ENCODE measurements at places on chromosomes 7 and 10.
A peak's percentile ranks its signal among the peaks of the same experiment; 100 is the strongest.

- no peak for DNase-seq
- H3K4me1 ChIP-seq: peaks cover 18% of the 10 kb centered on the region
- no peak overlapping the region for H3K4me3 ChIP-seq
- H3K36me3 ChIP-seq: no peaks in the 10 kb centered on the region
- no peaks in the 10 kb centered on the region for H3K27me3 ChIP-seq
Measured at GRCh38 chr7:1100834-1101562, 13.1 kb downstream of the GPER1 start.

GRCh38 chr10:49758249-49758930, 3.7 kb downstream of the OGDHL start:
- no peaks in the 10 kb centered on the region for H3K36me3 ChIP-seq
- peak; percentile 44 for DNase-seq
- no peak overlapping the region for H3K4me3 ChIP-seq
- H3K27ac ChIP-seq: no peak overlapping the region
- no peaks in the 10 kb centered on the region for H3K27me3 ChIP-seq

DNA sequence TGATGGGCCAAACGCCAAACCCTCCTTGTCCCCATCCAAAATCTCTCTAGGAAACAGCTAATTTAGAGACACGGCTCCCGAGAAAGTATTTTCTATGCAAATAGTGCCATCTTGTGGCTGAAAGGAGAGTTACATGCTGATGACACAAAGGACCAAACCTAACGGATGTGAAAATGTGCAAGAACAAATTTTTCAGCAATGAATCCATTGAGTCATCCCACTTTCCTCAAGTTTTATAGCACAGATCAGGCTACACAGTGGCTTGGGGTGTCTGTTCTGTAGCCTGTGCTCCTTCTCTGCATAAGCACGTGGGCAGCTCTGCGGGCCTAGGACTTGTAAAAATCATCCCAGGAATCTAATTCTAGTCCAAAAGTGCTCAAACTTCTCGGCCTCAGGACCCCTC, 154.8 kb upstream of the PRR15 start:
- H3K4me1 ChIP-seq: no peaks in the 10 kb centered on the region
- peak; percentile 73 for DNase-seq
- H3K27ac ChIP-seq: no peak overlapping the region
- no peaks in the 10 kb centered on the region for H3K27me3 ChIP-seq
- H3K4me3 ChIP-seq: no peak overlapping the region

GRCh38 chr7:156568258-156568657, 72.3 kb upstream of the RNF32 start:
- no peak for DNase-seq
- H3K36me3 ChIP-seq: no peaks in the 10 kb centered on the region
- no peak overlapping the region for H3K4me3 ChIP-seq
- H3K27me3 ChIP-seq: no peaks in the 10 kb centered on the region

- H3K27ac ChIP-seq: peak overlapping the region; percentile 76
- H3K4me3 ChIP-seq: peak overlapping the region; percentile 64
- no peaks in the 10 kb centered on the region for H3K27me3 ChIP-seq
- peaks cover 3% of the 10 kb centered on the region for H3K4me1 ChIP-seq
Measured at GRCh38 chr10:63265683-63266235, 132.6 kb downstream of the NRBF2 start.

GRCh38 chr10:88125766-88126165, 262.3 kb downstream of the PTEN start:
- no peak overlapping the region for H3K4me3 ChIP-seq
- H3K27ac ChIP-seq: no peak overlapping the region
- H3K27me3 ChIP-seq: no peaks in the 10 kb centered on the region
- H3K4me1 ChIP-seq: no peaks in the 10 kb centered on the region

DNA sequence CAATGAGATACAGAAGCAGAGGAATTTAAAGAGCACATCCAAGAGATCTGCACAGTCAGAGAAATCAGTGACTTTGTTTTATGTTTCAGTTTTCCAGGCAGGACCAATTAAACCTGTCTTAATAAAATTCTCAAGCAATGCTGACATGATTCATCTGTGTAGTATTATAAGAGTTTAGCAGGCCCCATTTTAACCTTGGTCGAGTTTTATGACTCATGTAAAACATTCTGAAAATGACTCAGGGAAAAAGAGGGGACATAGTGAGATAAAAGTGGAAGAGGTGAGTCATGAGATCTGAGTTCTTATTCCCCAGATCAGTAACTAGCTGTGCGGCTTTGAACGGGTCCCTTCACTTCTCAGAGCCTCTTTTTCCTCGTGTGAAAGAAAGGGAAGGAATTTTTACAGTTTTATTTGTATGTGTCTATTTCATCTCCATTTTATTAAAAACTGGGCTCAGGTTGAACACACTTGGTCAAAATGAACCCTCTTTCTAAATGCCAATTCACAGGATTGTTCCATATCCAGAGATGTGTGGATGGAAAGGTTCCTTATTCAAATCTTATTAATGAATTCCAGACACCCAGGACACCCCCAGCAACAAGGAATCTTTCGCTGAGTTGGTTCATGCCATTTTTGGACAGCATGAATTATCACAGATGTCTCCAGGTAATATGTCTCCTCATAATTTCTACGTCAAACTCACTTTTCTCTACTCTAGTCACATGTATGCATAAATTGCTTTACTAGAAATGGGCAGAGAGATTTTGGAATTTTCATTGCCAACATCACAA, 143.2 kb downstream of the JAZF1 start:
- no peaks in the 10 kb centered on the region for H3K36me3 ChIP-seq
- H3K27ac ChIP-seq: peak overlapping the region; percentile 56
- no peaks in the 10 kb centered on the region for H3K27me3 ChIP-seq
- DNase-seq: no peak
- peaks cover 13% of the 10 kb centered on the region for H3K4me1 ChIP-seq
- H3K4me3 ChIP-seq: no peak overlapping the region

DNA sequence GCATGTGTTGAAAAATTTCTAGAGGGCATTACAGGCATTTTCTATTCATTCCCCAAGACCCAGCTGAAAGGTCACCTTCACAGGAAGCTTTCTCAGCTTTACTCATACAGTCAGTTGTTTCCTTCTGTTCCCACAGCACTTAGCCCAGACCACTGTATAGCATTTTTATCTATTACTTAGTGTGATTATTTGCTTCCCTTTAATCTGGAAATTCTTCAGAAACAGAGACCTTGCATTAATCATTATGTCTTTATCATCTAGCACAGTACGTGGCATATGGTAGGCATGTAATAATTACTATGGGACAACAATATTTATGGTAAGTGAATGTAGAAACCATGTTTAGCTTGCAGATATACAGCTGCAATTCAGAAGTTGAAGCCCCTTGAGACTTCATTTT, 38.2 kb upstream of the CDK6 start:
- H3K4me3 ChIP-seq: no peak overlapping the region
- no peaks in the 10 kb centered on the region for H3K4me1 ChIP-seq
- no peak for DNase-seq
- no peak overlapping the region for H3K27ac ChIP-seq
- no peaks in the 10 kb centered on the region for H3K27me3 ChIP-seq
- no peaks in the 10 kb centered on the region for H3K36me3 ChIP-seq

DNA sequence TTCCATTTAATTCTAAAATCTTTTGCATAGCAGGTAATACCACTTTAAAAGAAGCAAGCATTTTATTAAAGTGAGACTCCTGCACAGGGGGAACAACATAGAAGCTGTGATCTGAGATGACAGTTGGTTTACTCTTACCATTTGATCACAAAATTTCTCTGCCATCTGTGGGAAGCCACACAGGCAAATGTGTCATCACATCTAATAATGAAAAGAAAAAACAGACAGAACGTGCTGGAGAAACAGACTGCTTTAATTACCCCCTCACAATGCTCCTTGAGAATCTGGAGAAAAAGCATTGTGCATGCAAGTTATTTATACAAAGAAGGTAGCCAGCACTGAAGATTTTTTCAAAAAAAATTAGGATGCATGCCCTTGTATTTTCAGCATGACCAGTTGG, 165.2 kb upstream of the PTER start:
- no peaks in the 10 kb centered on the region for H3K27me3 ChIP-seq
- H3K27ac ChIP-seq: no peak overlapping the region
- H3K4me1 ChIP-seq: no peaks in the 10 kb centered on the region
- H3K4me3 ChIP-seq: no peak overlapping the region
- no peaks in the 10 kb centered on the region for H3K36me3 ChIP-seq

GRCh38 chr7:47806701-47807103, 141.6 kb downstream of the PKD1L1 start:
- no peaks in the 10 kb centered on the region for H3K27me3 ChIP-seq
- H3K27ac ChIP-seq: no peak overlapping the region
- peaks cover 2% of the 10 kb centered on the region for H3K4me1 ChIP-seq
- DNase-seq: no peak
- H3K4me3 ChIP-seq: no peak overlapping the region

- no peak overlapping the region for H3K4me3 ChIP-seq
- H3K36me3 ChIP-seq: no peaks in the 10 kb centered on the region
- no peaks in the 10 kb centered on the region for H3K27me3 ChIP-seq
- DNase-seq: no peak
- no peaks in the 10 kb centered on the region for H3K4me1 ChIP-seq
Measured at GRCh38 chr7:2886391-2886790, 42.3 kb upstream of the GNA12 start.

DNA sequence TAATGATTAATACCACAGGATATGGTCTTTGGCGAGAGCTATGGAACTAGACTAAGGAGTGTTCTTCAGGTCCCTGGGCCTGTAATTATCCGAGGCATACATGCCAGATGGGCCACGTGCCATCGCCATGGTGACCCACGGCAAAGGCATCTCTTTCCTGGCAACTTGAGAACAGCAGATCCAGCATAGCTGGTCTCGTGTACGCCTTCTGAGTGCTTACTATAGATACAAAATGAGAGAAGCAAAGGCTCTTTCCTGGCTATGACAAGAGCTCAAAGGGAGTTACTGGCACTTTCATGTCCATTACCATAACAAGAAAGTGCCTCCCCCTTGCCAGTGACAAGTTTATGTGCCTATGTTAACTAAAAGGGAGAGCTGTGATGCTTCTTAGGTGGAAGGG, 26.0 kb upstream of the GLI3 start:
- peak; percentile 40 for DNase-seq
- H3K27ac ChIP-seq: peak overlapping the region; percentile 51
- no peaks in the 10 kb centered on the region for H3K27me3 ChIP-seq
- H3K4me3 ChIP-seq: no peak overlapping the region
